ENCODE measurements at places on chromosomes 5 and 9.

DNA sequence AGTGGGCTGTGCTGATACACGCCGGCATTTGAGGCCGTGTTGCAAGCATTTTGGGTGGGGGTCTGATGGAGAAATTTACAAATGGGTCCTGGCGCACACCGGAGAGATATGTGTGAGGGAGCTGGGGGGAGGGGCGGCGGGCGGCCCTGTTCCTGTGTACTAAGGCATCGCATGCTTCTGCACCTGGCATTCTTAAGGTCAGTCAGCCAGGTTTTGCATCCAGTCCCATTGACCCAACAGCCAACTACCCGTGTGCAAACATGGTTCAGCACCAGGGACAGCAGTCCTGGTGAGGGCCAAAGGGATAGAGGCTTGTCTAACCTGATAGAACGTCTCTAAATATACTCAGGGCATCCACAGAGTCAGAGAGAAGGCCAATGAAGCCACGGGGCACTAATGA is 839 bp downstream of the GABRG2 start:
- no peak for DNase-seq

- no peak for DNase-seq
These were observed 199.7 kb downstream of the TMC1 start for GRCh38 chr9:72721067-72721466.

DNA sequence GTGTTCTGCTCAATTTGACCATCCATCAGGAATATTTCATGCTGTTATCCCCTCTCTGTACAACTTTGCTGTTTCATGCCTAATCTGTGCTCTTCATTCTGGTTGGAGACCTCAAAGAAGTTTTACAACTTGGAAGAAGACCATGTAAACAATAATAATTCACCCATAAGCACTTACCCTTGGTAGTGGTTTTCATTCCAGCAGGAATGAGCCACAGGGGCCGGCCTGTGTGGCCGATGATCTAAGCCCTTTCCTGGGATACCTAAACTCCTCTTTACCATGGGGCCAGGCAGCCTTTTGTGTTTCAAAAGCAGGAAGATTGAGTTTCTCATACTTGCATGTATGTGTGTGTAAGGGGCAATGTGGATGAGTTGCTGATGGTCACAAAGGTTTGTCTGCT is 165.0 kb downstream of the FGF1 start:
- no peak for DNase-seq

- no peak for DNase-seq
These were observed 48.0 kb downstream of the UBE2QL1 start for GRCh38 chr5:6496636-6497035.

DNA sequence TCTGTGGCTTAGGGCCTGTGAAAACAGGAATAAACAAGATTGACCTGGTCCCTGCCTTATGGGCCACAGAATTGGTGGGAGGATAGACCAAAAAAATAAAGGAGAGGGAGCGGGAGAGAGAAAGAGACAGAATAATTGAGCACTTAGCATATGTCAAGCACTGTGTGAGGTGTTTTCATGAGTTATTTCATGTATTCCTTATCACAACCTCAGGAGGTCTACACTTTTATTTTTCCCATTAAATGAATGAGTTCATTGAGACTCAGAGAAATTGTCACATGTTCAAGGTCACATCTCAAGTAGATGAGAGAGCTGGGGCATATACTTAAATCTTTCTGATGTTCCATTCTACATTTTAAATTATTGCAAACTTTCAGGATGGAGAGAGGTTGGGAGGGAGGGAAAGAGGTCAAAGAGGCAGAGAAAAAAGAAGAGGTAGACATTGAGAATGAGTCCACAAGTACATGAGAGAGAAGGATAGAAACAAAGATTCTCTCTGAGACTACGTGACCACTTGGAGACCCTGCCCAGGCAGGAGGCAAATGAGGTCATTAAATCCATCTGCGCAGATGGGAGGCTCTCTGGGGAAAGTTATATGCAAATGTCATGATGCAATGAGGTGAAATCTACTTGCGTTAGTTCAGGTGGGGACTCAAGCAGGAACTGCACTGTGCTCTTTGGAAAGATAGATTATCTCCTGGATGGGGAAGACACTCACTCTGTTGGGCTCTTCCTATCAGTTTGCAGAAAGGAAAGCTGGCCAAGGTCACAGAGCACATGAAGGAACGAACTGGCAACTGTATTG is 241.5 kb downstream of the PAPPA start:
- no peak for DNase-seq

DNA sequence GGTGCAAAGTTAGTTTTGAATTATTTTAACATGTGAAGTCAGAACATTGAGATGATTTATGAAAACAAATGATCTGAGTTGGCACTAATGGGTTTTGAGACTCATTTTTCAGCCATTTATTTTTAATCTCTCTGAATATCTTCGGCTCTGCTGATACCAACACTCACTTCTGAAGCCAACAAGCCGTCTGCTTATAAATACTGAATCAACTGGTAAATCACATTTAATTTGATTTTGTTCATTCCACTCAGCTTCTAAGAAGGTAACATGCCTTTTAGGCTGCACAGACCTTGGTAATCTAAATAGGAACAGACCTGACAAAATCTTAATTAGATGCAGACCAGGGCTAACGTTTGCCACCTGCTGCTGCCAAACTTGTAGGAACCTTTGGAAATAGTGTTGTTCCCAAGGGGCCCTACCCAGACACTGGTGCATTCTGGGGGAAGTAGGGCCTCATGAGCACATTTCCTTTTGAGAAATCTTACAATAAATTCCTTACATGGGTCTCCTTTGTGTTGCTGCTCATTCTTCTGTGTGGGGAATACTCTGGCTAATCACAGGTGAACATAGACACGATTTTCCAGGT is 182.2 kb downstream of the KCTD16 start:
- no peak for DNase-seq

- DNase-seq: no peak
These were observed 85.5 kb upstream of the ZNF169 start for GRCh38 chr9:94173632-94174031.

Data from COR-L47 (cell line).